T-cell (primary cell): ENCODE measurements at places on chromosomes 6 and 20. TPM values are rescaled to one million over a fixed set of nuclear protein-coding genes. Genes with fewer than 3 reads are reported as not detected.

HLA-DRB5 gene
- 6.9 TPM for total RNA-seq

MOXD1 gene
- 0.18 TPM for total RNA-seq

DNAH8 gene
- not detected for total RNA-seq

ATP5F1E gene
- total RNA-seq, result 50.6 TPM

FRS3 gene
- 10.4 TPM for total RNA-seq

ID4 gene
- not detected for total RNA-seq

THBD gene
- 0.21 TPM for total RNA-seq

DNA sequence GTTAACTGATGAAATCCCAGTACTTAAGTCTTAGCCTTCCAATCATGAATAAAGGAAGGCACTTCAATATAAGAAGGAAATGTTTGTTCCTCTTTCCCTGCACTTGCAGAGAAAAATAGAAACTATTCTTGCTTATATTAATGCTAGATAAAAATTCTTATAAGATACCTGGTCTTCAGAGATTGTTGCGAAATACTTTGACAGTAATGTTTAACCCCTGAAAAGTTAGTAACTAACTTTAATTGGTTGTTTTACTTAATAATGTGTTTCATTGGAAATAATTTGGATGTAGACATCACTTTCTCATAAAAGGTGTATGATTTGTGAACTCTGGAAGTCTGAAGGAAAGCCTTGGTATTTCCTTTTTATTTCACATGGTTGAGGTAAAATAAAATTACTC, 294.2 kb upstream of the SYNCRIP start:
- no peak for DNase-seq
- H3K27ac ChIP-seq, result no peak overlapping the region
- H3K36me3 ChIP-seq, result no peaks in the 10 kb centered on the region
- no peaks in the 10 kb centered on the region for H3K4me1 ChIP-seq

GRCh38 chr6:63245909-63246308, 34.6 kb downstream of the FKBP1C start:
- H3K36me3 ChIP-seq, result no peaks in the 10 kb centered on the region
- H3K4me3 ChIP-seq, result no peak overlapping the region
- no peak overlapping the region for H3K27ac ChIP-seq
- no peaks in the 10 kb centered on the region for H3K27me3 ChIP-seq

DNA sequence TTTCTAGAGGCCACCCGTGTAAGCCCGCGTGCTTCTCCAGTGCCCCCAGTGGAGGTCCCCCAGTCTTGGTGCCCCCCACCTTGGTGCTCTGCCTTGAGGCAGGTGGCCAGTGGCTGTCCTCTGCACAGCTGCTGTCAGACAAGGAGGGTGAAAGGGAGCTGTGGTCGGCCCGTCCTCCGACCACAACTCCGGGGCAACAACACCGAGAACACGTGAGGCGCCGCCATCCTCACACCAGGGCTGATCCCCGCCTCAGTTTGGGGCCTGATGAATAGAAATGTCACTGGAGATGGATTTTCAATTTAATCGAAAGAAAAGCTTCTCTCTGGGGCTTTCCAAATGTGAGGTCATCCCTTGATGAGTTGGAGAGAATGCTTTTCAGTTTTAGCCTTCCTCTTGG, 304.6 kb downstream of the CDH4 start:
- H3K27me3 ChIP-seq, result no peaks in the 10 kb centered on the region
- no peak overlapping the region for H3K27ac ChIP-seq
- H3K36me3 ChIP-seq, result no peaks in the 10 kb centered on the region
- no peaks in the 10 kb centered on the region for H3K4me1 ChIP-seq
- DNase-seq, result no peak
- H3K4me3 ChIP-seq, result no peak overlapping the region

- no peak overlapping the region for H3K27ac ChIP-seq
- H3K27me3 ChIP-seq, result no peaks in the 10 kb centered on the region
- H3K4me1 ChIP-seq, result no peaks in the 10 kb centered on the region
- no peaks in the 10 kb centered on the region for H3K36me3 ChIP-seq
Observed at GRCh38 chr20:61662968-61663331, 402.7 kb downstream of the TAF4 start.

- no peak overlapping the region for H3K4me3 ChIP-seq
- H3K36me3 ChIP-seq, result peaks cover 20% of the 10 kb centered on the region
- DNase-seq, result no peak
- H3K27me3 ChIP-seq, result no peaks in the 10 kb centered on the region
Observed at GRCh38 chr6:30192076-30192475, 21.1 kb downstream of the TRIM26 start.

GRCh38 chr6:124076336-124077048, 272.8 kb downstream of the NKAIN2 start:
- H3K27me3 ChIP-seq, result no peaks in the 10 kb centered on the region
- H3K4me1 ChIP-seq, result no peaks in the 10 kb centered on the region
- no peak overlapping the region for H3K27ac ChIP-seq
- H3K4me3 ChIP-seq, result no peak overlapping the region
- no peak for DNase-seq

DNA sequence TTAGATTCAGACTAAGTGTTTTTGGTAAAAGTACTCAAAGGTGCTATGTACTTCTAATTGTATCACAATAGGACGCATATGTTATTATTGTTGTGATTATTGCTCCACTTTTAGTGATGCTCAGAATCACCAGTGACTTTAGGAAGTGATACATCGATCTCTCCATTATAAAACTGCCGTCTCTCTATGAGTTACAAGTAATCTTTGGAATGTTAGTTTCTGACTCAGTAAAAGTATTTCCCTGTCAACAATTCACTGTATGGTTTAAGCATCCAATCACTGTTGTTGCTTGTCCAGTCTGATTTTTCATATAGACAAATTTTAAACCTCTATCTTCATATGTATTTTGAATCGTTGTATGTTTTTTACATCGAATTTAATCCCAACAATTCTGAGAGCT, 9.4 kb downstream of the DCBLD1 start:
- no peak for DNase-seq
- no peaks in the 10 kb centered on the region for H3K4me1 ChIP-seq
- H3K36me3 ChIP-seq, result no peaks in the 10 kb centered on the region
- no peak overlapping the region for H3K27ac ChIP-seq
- H3K27me3 ChIP-seq, result no peaks in the 10 kb centered on the region
- no peak overlapping the region for H3K4me3 ChIP-seq

- no peak for DNase-seq
- no peaks in the 10 kb centered on the region for H3K27me3 ChIP-seq
- no peaks in the 10 kb centered on the region for H3K4me1 ChIP-seq
- H3K27ac ChIP-seq, result no peak overlapping the region
Observed at GRCh38 chr6:142009647-142010046, 123.1 kb upstream of the GJE1 start.

GRCh38 chr6:128511506-128511905, 8.9 kb downstream of the PTPRK start:
- H3K36me3 ChIP-seq, result no peaks in the 10 kb centered on the region
- no peak overlapping the region for H3K4me3 ChIP-seq
- no peaks in the 10 kb centered on the region for H3K4me1 ChIP-seq
- DNase-seq, result no peak

- no peak overlapping the region for H3K27ac ChIP-seq
- no peaks in the 10 kb centered on the region for H3K4me1 ChIP-seq
- H3K27me3 ChIP-seq, result peaks cover 9% of the 10 kb centered on the region
- no peak for DNase-seq
Observed at GRCh38 chr6:167979436-167980139, 17.9 kb upstream of the KIF25 start.

GRCh38 chr6:47203938-47204611, 105.6 kb downstream of the TNFRSF21 start:
- no peaks in the 10 kb centered on the region for H3K36me3 ChIP-seq
- peaks cover 9% of the 10 kb centered on the region for H3K4me1 ChIP-seq
- no peak overlapping the region for H3K4me3 ChIP-seq
- no peak for DNase-seq

- no peak overlapping the region for H3K27ac ChIP-seq
- no peak for DNase-seq
- no peak overlapping the region for H3K4me3 ChIP-seq
- peaks cover 3% of the 10 kb centered on the region for H3K36me3 ChIP-seq
Observed at GRCh38 chr20:49656304-49656703, 57.4 kb downstream of the B4GALT5 start.

DNA sequence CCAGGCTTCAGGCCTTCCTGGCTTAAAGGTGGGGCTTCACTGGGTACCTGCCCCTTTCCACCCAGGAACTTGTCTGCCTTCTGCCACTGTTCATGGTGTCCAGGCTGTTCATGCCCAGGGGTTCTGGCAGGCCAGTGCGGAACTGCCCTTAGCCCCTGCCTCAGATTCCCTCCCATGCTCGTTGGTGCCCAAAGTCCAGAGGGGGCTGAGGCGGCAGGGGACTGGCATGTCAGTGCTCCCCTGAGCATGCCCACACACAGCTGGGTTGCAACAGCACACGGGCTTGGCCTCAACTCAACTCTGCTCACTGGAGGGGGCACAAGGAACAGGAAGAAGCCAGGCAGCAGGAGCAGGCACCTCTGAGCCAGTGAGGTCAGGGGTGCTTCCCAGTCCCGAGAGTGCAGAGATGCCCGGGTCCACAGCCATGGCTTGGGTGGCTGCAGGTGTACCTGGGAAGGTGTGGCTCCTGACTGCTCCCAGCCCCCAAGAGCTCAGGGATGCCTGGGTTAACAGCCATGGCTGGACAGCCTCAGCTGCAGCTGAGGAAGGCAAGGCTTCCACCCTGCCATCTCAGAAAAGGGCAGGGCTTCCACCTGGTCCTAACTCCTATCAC, 845.9 kb downstream of the EYS start:
- H3K27ac ChIP-seq, result no peak overlapping the region
- H3K36me3 ChIP-seq, result no peaks in the 10 kb centered on the region
- no peak overlapping the region for H3K4me3 ChIP-seq
- no peaks in the 10 kb centered on the region for H3K4me1 ChIP-seq
- H3K27me3 ChIP-seq, result no peaks in the 10 kb centered on the region
- no peak for DNase-seq

GRCh38 chr6:41639809-41640371, 1.6 kb downstream of the MDFI start:
- no peaks in the 10 kb centered on the region for H3K36me3 ChIP-seq
- H3K4me3 ChIP-seq, result no peak overlapping the region
- DNase-seq, result no peak
- H3K27ac ChIP-seq, result no peak overlapping the region
- no peaks in the 10 kb centered on the region for H3K27me3 ChIP-seq
- H3K4me1 ChIP-seq, result peaks cover 2% of the 10 kb centered on the region

DNA sequence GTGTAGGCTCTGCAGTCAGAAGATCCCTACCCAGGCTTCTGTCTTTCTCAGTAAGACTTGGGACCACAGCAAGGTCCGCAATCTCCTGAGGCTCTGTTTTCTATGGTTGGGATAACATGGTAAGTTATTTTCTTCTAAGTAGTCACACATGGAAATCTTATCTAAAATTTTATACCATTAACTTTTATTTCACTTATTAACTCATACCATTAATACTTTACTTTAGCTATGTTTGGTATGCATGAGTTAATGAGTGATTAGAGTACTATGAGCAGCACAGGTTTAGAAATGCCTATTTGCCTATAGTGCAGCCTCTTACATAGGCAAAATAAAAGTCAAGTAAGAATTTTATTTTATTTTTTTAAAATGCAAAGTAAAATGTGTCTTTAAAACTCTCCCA, 27.2 kb downstream of the GINM1 start:
- no peak for DNase-seq
- no peaks in the 10 kb centered on the region for H3K27me3 ChIP-seq
- no peak overlapping the region for H3K27ac ChIP-seq
- no peaks in the 10 kb centered on the region for H3K4me1 ChIP-seq

DNA sequence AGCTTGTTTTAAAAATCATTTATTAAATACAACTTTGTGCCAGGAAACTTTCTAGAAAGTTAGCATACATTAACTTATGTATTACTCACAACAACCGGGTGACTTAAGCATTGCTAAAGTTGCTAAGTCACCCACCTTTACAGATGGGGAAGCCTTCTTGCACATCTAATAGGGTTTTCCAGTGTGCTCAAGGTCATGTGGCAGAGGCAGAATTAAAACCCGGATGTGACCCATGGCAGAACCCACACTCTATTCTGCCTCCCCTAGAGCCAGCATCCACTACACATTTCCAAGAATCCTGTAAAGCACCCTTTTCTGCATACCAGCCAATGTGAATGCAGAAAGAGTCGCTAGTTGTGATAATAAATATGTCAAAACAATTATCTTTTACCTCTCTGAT, 13.4 kb downstream of the LINC00237 start:
- peaks cover 23% of the 10 kb centered on the region for H3K27me3 ChIP-seq
- H3K4me3 ChIP-seq, result no peak overlapping the region
- H3K4me1 ChIP-seq, result no peaks in the 10 kb centered on the region

- H3K27ac ChIP-seq, result no peak overlapping the region
- no peak for DNase-seq
- no peak overlapping the region for H3K4me3 ChIP-seq
- no peaks in the 10 kb centered on the region for H3K4me1 ChIP-seq
- no peaks in the 10 kb centered on the region for H3K36me3 ChIP-seq
Observed at GRCh38 chr6:163955756-163956155, 541.2 kb downstream of the QKI start.
